ENCODE measurements at places on chromosomes 13 and 19.
A peak's percentile ranks its signal among the peaks of the same experiment; 100 is the strongest.

- H3K4me1 ChIP-seq, result no peaks in the 10 kb centered on the region
- DNase-seq, result no peak
- H3K36me3 ChIP-seq, result no peaks in the 10 kb centered on the region
- H3K27ac ChIP-seq, result no peak overlapping the region
- H3K4me3 ChIP-seq, result no peak overlapping the region
Measured at GRCh38 chr13:68748038-68748437, 1359.6 kb upstream of the ATXN8OS start.

DNA sequence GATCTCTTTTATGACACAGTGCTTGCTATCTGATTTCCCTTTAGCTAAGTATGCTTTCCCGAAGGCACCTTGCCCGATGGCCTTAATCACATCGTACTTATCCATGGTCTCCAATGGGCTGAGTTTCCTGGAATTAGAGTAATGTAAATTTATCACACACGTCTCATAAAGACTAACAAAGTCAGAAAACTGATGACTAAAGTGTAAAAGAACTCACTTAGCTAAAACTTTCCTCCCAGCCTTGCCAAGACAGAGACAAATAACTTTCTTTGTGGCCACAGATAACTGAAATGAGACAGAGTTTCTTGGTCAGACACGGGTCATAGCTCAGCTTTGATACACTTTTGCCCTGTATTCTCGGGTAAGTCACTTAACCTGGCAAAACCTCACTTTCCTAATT is 1.5 kb downstream of the NEK5 start:
- H3K4me1 ChIP-seq, result peaks cover 4% of the 10 kb centered on the region
- no peak overlapping the region for H3K27ac ChIP-seq
- H3K27me3 ChIP-seq, result peaks cover 6% of the 10 kb centered on the region
- no peak overlapping the region for H3K4me3 ChIP-seq

DNA sequence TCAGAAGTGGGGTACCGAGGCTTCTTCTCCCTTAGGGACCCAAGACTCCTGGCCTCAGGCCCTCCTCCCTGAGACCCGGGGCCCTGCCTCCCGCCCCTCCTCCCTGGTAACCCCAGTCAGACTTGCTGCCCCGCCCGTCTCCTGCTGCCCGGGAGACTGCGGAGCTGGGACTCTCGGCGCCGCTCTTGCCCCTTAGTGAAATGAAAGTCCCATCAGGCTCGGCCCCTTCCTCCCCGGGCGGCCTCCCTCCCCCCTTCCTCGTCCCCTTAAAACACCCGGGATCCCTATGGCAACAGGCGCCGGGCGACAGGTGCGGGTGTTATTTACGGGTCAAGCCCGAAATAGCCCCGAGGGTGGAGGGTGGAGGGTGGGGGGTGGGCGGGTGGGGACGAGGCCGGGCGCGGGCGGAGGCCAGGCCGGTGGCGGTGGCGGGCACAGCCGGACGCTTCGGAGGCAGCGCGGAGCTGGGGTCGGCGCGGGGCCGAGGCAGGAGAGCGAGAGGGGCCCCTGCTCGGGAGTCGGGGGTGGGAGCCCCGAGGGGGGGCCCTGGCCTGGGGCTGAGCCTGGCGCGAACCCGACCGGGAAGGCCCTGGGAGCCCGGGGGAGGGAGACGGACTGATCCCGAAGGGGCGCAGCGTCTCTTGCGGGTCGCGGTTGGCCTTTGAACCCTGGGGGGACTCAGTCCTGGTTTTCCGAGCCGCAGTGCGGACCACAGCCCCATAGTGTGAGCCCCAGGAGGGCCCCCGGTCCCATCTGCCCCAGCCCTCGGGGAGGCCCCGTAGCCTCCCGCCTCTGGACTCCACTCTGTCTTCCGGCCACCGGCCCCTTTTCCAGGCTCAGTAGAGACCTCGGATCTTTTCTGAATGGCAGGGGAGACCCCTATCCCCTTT is at the start of gene CACNG6:
TSS of gene CACNG6 (plus strand) at position 414 of the 890 bp plus-strand sequence. CDS start 1,241 bp downstream, outside the sequence.
- H3K27ac ChIP-seq, result no peak within 1 kb of the TSS
- H3K4me3 ChIP-seq, result no peak within 1 kb of the TSS
- peaks cover 69% of the 10 kb centered on the region for H3K27me3 ChIP-seq

DNA sequence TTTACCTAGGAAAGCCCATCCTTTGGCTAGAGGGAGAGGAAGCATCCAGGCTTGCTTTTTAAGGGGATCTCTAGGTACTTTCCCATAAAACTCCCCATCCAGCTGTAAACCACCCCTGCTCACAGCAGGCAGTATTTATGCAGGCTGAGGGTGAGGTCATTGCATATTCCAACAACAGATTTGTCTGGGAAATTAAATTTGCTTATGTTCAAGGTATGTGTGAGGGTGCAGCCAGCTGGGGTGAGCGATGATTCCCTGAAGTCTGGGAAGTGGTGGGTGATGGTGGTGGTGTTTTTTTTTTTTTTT is 96.3 kb upstream of the C1QTNF9B start:
- H3K27ac ChIP-seq, result peak overlapping the region; percentile 9
- peaks cover 12% of the 10 kb centered on the region for H3K27me3 ChIP-seq
- H3K4me1 ChIP-seq, result peaks cover 8% of the 10 kb centered on the region
- no peak for DNase-seq
- no peaks in the 10 kb centered on the region for H3K36me3 ChIP-seq

DNA sequence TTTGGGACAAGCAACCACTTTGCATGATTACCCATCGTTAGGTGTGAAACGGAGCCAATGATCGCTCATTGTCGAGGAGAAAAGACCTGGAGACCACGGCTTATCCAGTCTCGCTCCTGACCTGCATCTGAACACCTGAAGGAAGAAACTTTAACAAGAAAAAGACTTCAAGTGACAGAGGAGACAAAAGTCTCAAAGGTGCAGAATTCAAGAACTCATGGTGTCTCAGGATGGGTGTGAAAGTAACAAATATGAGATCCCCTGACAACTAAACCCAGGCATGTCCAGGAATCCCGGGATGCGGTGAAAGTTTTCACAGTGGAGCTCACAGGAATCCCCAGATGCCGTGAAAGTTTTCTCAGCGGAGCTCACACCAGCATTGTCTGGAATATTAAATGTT is 6.3 kb upstream of the ATP11A start:
- no peak overlapping the region for H3K4me3 ChIP-seq
- no peak for DNase-seq
- H3K4me1 ChIP-seq, result peaks cover 4% of the 10 kb centered on the region
- H3K36me3 ChIP-seq, result no peaks in the 10 kb centered on the region
- no peak overlapping the region for H3K27ac ChIP-seq

GRCh38 chr19:45446295-45446694 is 21.5 kb upstream of the FOSB start:
- H3K4me1 ChIP-seq, result peaks cover 27% of the 10 kb centered on the region
- DNase-seq, result peak; percentile 64
- no peak overlapping the region for H3K27ac ChIP-seq
- H3K27me3 ChIP-seq, result no peaks in the 10 kb centered on the region
- H3K36me3 ChIP-seq, result no peaks in the 10 kb centered on the region

DNA sequence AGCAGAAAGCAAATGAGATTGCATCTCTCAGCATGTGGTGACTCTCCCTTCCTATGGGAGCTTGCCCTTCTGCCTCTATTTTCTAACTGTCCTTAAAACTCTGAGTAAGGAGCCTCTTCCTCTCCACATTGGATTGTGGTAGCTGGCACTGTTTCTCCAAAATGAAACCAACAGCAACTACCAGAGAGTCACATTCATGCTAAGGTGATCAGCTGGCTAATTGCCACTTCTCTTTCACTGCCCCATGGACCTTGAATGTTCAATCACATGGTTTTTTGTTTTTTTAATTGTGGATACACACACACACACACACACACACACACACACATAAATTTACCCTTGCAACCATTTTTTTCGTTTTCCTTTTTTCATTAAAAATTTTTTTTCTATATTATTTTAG is 154.7 kb upstream of the TSC22D1 start:
- no peak overlapping the region for H3K27ac ChIP-seq
- H3K4me3 ChIP-seq, result no peak overlapping the region
- no peaks in the 10 kb centered on the region for H3K27me3 ChIP-seq
- H3K36me3 ChIP-seq, result no peaks in the 10 kb centered on the region

- H3K27me3 ChIP-seq, result no peaks in the 10 kb centered on the region
- DNase-seq, result no peak
- no peak overlapping the region for H3K4me3 ChIP-seq
- H3K4me1 ChIP-seq, result peaks cover 2% of the 10 kb centered on the region
Measured at GRCh38 chr13:110651271-110651670, 35.9 kb downstream of the NAXD start.

GRCh38 chr19:38809592-38810252 is 3.0 kb downstream of the LGALS4 start:
- peaks cover under 1% of the 10 kb centered on the region for H3K36me3 ChIP-seq
- H3K4me3 ChIP-seq, result no peak overlapping the region
- DNase-seq, result no peak
- no peak overlapping the region for H3K27ac ChIP-seq
- H3K27me3 ChIP-seq, result no peaks in the 10 kb centered on the region
- peaks cover 6% of the 10 kb centered on the region for H3K4me1 ChIP-seq

DNA sequence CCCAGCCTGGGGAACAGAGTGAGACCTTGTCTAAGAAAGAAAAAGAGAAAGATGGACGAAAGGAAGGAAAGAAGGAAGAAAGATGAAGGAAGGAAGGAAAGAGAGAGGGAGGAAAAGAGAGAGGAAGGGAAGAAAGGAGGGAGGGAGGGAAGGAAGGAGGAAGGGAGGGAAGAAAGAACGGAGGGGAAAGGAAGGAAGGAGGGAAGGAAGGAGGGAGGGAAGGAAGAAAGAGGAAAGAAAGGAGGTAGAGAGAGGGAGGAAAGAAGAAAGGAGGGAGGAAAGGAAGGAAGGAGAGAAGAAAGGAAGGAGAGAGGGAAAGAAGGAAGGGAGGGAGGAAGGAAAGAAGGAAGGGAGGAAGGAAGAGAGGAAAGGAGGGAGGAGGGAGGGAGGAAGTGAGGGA is 20.9 kb downstream of the CABP5 start:
- no peak overlapping the region for H3K27ac ChIP-seq
- H3K4me3 ChIP-seq, result no peak overlapping the region
- peaks cover 13% of the 10 kb centered on the region for H3K27me3 ChIP-seq
- DNase-seq, result no peak

GRCh38 chr13:45833663-45834375 is 17.7 kb downstream of the SIAH3 start:
- H3K36me3 ChIP-seq, result no peaks in the 10 kb centered on the region
- H3K4me3 ChIP-seq, result no peak overlapping the region
- peaks cover 8% of the 10 kb centered on the region for H3K4me1 ChIP-seq
- no peak overlapping the region for H3K27ac ChIP-seq
- DNase-seq, result peak; percentile 47

GRCh38 chr13:34634448-34634847 is 307.6 kb upstream of the NBEA start:
- no peaks in the 10 kb centered on the region for H3K27me3 ChIP-seq
- no peaks in the 10 kb centered on the region for H3K36me3 ChIP-seq
- H3K4me1 ChIP-seq, result no peaks in the 10 kb centered on the region
- H3K27ac ChIP-seq, result no peak overlapping the region

DNA sequence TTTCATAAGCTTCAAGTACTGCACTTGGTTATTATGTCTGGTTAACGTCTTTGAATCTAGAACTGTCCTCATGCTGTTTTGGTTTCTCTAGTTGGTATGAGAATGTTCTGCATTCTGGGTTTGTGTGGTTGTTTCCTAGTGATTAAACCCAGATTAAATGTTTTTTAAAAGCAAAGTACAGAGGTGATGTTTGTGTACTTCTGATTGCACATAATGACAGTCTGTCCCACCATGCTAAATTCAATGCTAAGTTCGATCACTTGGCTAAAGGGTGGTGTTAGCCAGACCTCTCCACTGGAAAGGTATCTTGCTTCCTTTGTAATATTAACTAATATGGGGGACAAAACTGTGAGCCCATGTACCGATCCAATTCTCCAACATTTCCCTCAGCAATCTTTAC is 14.6 kb downstream of the N4BP2L1 start:
- no peak for DNase-seq
- H3K4me1 ChIP-seq, result peaks cover 5% of the 10 kb centered on the region
- H3K27ac ChIP-seq, result no peak overlapping the region
- H3K27me3 ChIP-seq, result no peaks in the 10 kb centered on the region
- no peaks in the 10 kb centered on the region for H3K36me3 ChIP-seq

DNA sequence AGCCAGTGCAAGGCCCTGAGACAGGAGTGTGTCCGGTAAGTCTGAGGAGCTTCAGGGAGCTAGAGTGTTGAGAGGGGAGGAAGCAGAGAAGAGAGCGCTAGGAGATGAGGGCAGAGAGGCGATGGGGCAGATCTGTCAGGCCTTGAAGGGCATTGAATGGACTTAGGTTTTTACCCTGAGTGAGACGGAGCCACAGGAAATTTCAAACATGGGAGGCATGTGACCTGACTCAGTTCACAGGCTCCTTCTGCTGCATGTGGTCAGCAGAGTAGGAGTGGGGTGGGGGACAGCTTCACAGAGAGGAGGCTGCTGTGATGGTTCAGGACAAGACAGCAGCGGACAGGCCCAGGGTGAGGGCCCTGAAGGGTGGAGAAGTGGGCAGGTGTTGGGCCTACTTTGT is 2.5 kb upstream of the FAM98C start:
- peaks cover 5% of the 10 kb centered on the region for H3K27me3 ChIP-seq
- H3K4me1 ChIP-seq, result peaks cover 18% of the 10 kb centered on the region
- peaks cover 19% of the 10 kb centered on the region for H3K36me3 ChIP-seq
- H3K4me3 ChIP-seq, result no peak overlapping the region

DNA sequence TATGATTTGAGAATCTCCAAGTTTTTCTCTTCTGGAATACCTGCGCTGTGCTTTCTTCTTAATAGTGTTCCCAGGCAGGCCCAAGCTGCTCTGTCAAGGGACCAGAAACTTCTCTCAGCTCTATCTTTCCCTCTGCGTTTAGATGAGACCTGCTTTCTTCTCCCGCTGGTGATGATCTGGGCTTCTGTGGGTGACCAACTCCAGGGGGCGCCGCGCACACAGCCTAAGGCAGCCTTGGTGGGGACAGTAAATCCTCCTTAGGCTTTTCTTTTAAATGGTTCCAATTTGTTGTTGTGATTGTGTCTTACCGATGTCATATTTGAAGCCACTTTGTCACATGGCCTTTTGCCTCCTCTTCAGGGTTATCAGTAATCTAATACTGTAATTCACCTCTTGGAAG is 439.4 kb upstream of the KLF12 start:
- DNase-seq, result no peak
- H3K36me3 ChIP-seq, result no peaks in the 10 kb centered on the region
- H3K27me3 ChIP-seq, result no peaks in the 10 kb centered on the region

DNA sequence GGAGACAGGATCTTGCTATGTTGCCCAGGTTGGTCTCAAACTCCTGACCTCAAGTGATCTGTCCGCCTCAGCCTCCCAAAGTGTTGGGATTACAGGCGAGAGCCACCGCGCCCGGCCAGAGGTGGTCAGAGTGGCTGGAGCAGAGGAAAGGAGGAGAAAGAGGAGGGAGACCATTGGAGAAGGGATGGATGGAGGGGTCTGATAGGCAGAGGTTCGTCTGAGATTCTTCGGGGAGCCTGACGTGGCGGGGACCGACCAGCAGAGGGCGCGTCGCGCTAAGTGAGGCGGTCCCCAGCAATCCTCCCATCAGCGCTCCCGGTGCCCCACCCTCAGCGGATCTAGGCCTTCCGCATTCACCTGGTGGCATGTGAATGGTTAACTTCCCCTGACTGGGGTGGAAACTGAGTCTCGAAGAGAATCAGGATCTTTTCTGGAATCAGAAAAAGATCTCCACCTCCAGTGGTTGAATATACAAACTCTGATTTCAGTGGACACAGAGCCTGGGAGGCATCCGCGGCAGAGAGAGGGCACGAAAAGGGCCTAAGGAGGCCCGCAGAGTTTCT is 8.8 kb downstream of the GTPBP3 start:
- H3K4me1 ChIP-seq, result peaks cover 13% of the 10 kb centered on the region
- peaks cover 8% of the 10 kb centered on the region for H3K27me3 ChIP-seq
- peaks cover 5% of the 10 kb centered on the region for H3K36me3 ChIP-seq

GRCh38 chr19:56119582-56119978 is 1.5 kb downstream of the ZNF787 start:
- peak overlapping the region; percentile 89 for H3K27ac ChIP-seq
- peaks cover 34% of the 10 kb centered on the region for H3K36me3 ChIP-seq
- H3K4me1 ChIP-seq, result peaks cover 33% of the 10 kb centered on the region
- H3K4me3 ChIP-seq, result peak overlapping the region; percentile 79

- no peaks in the 10 kb centered on the region for H3K36me3 ChIP-seq
- no peak for DNase-seq
- no peak overlapping the region for H3K27ac ChIP-seq
- no peak overlapping the region for H3K4me3 ChIP-seq
Measured at GRCh38 chr13:43061496-43062280, 38.3 kb downstream of the DNAJC15 start.

Measured in mesenchymal stem cell (in vitro differentiated cells and primary cell).